Aorta (tissue), 5 donors: ENCODE measurements at places on chromosomes 2 and 18. TPM values are rescaled to one million over a fixed set of nuclear protein-coding genes. Genes with fewer than 3 reads are reported as not detected.

GRCh38 chr2:226556050-226556449, 243.6 kb downstream of the IRS1 start:
- DNase-seq, result no peak

ITPRIPL1 gene
- total RNA-seq, result 1.9 TPM

SLC9A2 gene
- not detected for total RNA-seq

- DNase-seq, result no peak
Observed at GRCh38 chr2:239323447-239323846, 77.4 kb downstream of the HDAC4 start.

OTOS gene
- not detected for total RNA-seq

DNA sequence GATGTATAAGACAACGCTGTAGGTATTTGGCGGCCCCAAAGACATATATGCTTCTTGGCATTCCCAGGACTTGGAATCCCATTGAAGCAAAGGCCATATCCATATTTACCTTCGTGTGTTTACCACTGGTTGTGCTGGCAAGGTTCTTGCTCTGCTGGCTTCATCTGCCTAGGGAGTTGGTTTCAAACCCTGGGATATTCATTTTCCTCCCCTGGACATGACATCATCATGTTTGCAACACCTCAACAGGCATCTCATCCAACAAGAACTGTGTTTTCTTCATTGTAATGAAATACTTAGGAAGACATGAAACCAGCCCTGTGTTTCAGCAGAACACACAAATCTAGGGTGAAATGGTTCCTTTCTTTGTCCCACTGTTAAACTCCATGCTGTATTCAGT, 77.9 kb upstream of the PHLPP1 start:
- DNase-seq, result no peak

KCNS3 gene
- total RNA-seq, result 13.7 TPM

GRCh38 chr2:241659150-241659739, 21.8 kb downstream of the ATG4B start:
- DNase-seq, result no peak

DNA sequence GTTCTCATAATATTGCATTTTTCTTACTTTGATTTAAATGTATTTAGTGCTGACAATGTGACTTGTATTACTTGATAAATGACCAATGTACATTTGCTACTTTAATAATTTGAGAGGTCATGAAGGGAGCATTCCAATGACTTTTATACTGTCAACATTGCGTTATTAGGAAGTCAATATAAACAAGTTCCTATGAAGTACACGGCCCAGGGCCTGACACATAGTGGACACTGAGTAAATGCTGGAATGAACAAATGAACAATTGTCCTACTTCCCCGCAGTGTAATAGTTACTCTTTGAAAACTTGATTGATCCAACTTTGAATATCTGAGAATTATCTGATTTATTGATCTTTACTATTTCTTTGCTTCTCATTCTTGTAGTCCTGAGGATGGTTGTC, 47.3 kb downstream of the PKP4 start:
- DNase-seq, result no peak

DNA sequence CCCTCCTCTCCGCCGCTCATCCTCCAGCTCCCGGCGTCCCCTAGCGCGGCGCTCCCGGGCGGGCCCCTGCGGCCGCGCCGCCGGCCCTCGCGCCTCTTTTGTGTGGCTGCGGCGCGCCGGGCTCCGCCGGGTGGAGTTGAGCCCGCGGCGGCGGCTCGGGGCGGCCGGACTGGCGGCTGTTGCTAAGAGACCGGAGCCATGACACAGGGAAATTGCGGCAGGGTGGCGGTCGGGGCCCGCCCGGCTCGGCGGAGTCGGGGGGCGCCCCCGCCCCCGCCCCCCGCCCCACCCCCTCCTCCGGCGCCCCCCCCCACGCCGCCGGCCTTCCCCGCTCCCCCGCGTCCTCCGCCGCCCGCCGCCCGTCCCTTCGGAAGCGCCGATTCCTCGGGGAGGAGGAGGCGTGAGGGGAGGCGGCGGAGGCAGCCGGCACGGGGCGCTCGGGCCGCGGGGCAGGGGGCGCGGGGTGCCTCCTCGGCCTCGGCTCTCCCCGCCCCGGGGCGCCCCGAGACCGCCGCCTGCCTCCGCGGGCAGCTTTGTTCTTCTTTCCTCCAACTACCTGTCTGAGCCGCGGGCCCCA, at the start of gene TMEM200C:
Gene TMEM200C (minus strand): TSS at position 224 of the 577 bp plus-strand sequence. CDS start 3,459 bp downstream, outside the sequence.
- no peak for DNase-seq

DNA sequence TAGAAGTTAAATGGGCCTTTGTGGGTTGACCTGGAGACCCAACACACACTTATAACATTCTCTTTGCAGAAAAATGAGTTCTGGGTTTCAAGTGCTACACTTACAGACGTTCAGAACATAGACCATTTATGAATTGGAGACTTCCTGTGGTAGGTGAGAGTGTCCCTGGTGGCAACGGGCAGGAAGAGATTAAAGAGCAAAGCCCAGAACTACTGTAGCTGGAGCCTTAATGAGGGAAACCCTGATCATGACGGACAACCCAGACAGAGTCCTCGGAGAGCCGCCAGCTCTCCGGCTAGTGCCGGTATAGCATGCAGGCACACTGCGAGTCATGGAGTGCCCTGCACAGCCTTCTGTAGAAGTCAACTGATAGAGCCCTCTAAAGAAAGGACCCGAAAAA, 44.5 kb upstream of the RMDN2 start:
- DNase-seq, result no peak

DNA sequence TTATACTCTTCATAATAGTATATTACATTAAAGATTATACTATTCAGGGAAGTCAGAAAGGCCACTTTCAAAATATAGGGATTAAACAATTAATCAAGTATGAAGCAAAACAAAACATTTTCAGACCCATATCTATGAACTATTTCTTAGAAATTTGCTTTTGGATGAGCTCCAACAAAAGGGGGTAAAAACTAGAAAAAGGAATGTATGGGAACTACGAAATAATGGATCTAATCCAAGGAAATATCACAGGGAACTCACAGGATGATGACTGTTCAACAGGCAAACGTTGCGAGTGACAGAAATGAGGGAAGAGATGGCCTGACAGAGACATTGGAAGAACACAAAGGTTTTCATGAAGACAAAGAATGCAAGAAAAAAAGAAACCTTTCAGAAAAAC, 27.9 kb downstream of the G6PC2 start:
- no peak for DNase-seq

DNA sequence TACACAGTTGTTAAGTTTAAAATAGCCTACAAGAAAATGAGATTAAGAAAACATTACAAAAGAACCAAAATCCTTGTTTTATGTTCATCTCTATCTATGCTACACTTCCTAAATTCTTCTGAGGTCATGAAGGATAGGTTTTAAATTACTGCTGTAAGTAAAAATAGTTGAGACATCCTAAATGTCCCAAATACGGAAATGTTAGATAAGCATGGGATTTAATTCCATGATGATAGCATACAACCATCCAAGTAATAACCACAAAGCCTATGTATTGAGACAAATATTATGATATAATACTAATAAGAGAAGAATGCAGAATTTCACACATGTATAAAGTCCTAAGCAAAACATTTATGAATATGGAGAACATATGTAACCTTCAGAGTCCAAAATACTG, 34.1 kb downstream of the PIEZO2 start:
- no peak for DNase-seq

DNA sequence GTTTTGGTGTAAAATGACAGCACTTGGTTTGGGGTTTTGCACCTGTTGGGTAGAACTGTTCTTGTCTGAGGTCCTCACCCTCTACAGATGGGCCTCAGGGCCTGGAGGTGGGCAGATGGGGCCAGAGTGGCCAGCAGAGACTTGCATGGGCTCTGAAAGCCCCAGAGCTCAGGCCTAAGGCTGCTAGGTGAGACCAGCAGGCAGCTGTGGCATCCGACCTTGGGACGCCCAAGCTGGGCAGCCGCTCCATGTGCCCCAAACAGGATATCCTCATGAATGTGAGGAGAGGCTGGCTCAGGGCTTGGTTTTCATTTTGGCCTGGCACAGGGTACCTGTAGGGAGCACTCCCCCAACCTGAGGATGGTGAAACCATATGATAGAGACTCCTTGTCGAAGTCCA, 38.3 kb downstream of the GBX2 start:
- DNase-seq, result no peak

DNA sequence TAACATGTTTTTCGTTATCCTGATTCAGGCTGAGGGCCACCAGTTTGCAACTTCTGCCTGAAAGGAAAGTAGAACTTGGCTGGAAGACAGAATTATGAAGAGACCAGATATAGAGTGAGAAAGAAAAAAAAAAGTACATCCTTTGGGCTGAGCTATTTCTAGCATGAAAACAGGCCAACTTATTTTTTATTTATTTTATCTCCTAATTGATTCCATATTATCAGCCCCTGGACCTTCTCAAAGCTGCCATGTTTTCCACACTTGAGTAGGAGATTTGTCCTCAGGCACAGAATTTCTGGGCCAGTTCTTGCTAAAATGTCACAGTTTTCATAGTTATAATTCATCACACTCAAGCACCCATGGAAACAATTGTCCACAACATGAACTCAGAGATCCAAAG, 586.8 kb upstream of the CNTNAP5 start:
- no peak for DNase-seq

ETAA1 gene
- total RNA-seq, result 14.9 TPM

COPS9 gene
- 83.7 TPM for total RNA-seq

- no peak for DNase-seq
Observed at GRCh38 chr18:34821669-34822210, 111.6 kb downstream of the DTNA start.

GNAL gene
- 12.0 TPM for total RNA-seq

DNA sequence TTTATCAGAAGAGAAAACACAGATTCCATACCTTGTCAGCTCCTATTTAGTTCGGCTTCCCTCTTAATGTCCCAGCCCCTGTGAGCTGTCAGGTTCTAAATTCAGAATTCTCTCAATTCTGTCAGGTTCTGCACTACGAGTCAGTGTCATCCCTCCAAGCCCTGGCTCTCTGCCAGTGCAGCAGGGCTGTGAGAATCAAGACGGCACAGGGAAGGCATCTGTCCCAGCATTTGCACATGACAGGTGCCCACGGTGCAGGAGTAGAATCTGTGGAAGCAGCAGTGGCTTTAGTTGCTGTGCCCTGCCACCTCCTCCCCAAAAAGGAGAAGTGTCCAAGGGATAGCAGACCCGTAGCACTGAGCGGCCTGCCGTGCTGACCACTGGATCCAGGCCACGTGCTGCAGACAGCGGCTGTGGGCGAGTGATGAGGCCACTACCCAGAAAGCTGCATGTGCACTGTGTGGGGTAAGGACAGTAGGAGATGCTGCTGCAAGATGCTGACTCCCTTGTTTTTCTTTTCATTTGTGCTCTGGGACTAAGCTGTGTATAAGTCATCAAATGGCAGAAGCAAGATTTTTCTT, 12.8 kb downstream of the RBFA start:
- no peak for DNase-seq

- DNase-seq, result no peak
Observed at GRCh38 chr2:220076734-220077133, 449.3 kb downstream of the SLC4A3 start.

- DNase-seq, result no peak
Observed at GRCh38 chr2:216922175-216922780, 62.4 kb upstream of the TNP1 start.

- DNase-seq, result no peak
Observed at GRCh38 chr2:194332799-194333490, 1324.1 kb upstream of the SLC39A10 start.

DNA sequence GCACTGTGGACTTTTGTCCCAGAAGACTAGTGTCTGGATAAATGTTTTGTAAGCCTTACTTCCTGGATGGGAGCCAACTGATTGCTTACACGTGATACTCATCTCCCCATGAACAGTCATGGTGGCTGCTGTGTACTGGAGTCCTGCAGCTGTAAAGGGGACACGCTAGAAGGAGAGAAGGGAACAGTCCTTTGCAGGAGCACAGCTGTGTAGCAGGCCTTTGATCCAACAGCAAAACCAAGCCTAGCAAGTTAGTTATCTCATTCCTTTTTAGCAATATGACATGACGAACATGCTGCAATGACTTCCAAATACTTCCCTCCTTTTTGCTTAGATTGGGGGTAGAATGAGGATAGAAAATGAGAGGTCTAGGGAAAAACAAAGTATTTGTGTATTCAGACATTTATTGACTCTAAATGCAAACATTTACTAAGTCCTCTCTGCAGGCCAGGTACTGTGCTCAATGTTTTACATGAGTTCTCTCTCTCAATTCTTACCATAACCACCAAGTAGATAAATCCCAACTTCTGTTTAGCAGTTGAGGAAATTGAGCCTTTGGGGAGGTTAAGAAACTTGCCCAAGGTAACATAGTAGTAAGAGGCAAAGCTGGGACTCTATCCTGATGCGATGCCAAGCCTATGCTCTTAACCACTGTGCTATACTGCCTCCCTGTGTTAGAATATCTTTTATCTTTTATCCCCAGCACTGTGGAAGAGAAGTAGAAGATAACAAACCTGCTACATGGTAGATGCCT, 55.4 kb upstream of the CD28 start:
- no peak for DNase-seq

DNA sequence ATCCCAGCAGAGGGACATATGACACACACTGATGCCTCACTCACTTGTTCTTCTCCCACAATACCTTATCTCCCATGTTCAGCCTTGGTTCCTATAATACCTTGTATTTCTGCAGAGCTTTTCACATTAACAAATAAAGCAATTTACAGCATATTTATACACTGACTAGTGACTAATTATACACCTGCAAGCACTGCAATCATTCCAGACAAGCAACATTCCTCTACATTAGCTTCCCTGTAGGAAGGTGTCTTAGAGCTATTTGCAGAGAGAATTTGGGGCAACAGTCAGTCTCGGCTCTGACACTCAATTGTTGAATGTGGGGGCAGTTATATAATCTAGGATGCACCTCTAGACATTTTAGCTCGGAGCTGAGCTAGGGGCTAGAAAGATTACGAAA, 9.5 kb upstream of the INSIG2 start:
- DNase-seq, result no peak

ENOSF1 gene
- 88.3 TPM for total RNA-seq

- no peak for DNase-seq
Observed at GRCh38 chr2:183078163-183078463, 434 bp upstream of the DUSP19 start.

DNA sequence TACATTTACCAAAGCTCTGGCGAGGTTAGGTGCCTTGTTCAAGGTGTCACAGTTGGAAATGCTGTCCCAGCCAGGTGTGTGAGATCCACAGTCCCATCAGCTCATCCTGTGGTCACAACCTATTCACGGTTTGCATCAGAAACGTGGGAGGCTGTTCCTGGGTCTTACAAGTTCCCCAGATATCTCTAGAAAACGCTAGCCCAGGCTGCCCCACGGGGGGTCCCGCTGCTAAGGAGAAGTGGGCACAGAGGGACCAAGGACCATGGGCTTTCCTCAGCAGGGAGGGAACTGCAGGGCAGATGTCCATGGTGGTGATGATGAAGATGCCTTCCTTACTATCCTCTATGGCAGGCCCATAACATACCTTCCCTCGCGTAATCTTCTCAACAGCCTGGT, 649 bp downstream of the FECH start:
- DNase-seq, result no peak

MARCHF4 gene
- total RNA-seq, result not detected

- no peak for DNase-seq
Observed at GRCh38 chr2:174035117-174035635, 70.0 kb upstream of the SP3 start.

SKOR2 gene
- not detected for total RNA-seq

PROKR1 gene
- total RNA-seq, result not detected

GRCh38 chr2:28490558-28490957, 5.3 kb upstream of the PLB1 start:
- DNase-seq, result no peak

GRCh38 chr2:233250985-233251305, 528 bp upstream of the ATG16L1 start:
- DNase-seq, result no peak

GRCh38 chr2:32262105-32262504, 2.6 kb downstream of the NLRC4 start:
- no peak for DNase-seq

- DNase-seq, result no peak
Observed at GRCh38 chr2:191070276-191070675, 56.3 kb upstream of the STAT1 start.
